Hematopoietic multipotent progenitor cell treated with erythropoietin and hydrocortisone succinate and interleukin-3 and kit ligand, for 4 days (in vitro differentiated cells): ENCODE measurements at places on chromosomes 2 and 18.

- DNase-seq: peak; percentile 8
Observed at GRCh38 chr18:58362027-58362575, 266.8 kb downstream of the ALPK2 start.

- peak; percentile 8 for DNase-seq
Observed at GRCh38 chr2:109382951-109383350, 230.8 kb downstream of the SEPTIN10 start.

DNA sequence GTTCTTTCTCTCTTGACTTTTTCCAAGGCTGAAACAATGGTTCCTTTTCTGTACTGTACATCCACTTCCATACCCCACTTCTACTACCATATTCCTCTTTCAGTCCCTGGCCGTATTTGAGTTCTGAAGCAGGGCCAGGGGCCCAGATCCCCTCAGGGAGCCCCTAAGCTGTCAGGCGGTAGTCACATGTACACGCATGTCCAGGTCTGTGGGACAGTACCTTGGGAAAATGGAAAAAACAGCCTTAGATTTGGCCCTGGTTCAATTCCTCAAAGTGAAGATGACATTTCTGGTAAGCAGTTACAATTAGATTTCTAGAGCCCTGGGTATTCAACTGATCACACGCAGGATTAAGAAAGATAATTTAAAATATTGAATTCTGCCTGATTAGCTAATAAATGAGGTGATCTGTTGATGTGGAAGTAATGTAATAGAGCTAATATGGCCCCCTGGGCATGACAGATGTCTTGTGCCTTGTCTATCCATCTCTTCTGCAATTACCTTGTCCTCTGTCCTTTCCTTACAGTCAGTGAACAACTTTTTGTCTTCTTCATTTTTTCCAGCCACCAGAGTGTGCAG, 44.4 kb downstream of the MRPL33 start:
- no peak for DNase-seq

- DNase-seq: no peak
Observed at GRCh38 chr2:214320211-214320610, 90.6 kb upstream of the VWC2L start.

GRCh38 chr2:187865025-187865424, 310.8 kb upstream of the TFPI start:
- DNase-seq: no peak

DNA sequence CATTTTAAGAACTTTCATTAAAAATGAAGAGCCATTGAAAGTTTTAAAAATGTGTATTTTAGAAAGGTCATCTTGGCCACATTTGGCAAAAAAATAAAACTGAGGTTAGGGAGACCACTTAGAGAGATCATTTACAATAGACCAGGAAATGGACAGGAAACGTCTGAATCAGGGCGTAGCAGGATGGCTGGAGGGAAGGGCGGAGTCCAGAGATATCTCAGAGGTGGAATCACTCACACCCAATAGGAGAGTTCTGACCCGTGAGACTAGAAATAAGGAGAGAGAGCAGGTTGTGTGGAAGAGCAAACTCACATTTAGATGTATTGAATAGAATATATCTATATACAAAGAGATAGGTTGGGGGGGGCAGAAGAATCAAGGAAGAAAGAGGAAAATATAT, 373.4 kb downstream of the METTL4 start:
- DNase-seq: peak; percentile 6

- DNase-seq: no peak
Observed at GRCh38 chr2:29420999-29421782, 306.0 kb downstream of the CLIP4 start.

- DNase-seq: no peak
Observed at GRCh38 chr2:199770716-199771115, 80.3 kb downstream of the FTCDNL1 start.

DNA sequence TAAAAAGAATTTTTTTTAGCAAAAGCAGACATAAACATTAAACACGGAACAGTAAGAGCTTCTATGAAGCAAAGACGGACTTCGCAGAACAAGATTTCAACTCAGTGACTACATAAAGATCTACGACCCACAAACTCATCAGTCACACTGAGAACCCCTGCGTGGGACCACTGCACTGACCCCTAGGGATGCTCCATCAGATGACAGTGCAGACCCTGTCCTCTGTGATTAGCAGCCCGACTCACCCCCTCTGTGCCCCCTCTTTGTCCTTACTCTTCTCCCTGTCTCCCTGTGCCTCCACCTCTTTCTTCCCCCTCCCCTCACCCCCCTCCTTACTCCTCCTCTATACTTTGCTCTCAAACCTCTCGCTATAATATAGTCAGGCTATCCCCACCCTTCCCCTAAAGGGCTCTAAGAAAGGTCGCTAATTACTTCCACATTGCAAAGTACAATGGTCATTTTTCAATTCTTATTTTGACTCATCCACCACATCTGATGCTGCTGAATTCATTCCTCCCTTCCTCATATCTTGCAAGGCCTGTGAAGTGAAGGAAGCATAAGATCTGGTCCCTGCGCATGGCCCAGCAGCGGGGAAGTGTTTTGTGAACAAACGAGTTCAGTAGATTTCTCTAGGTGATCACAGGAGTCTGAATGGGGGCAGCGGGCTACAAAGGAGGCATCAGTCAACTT, 89.3 kb downstream of the CABYR start:
- no peak for DNase-seq

DNA sequence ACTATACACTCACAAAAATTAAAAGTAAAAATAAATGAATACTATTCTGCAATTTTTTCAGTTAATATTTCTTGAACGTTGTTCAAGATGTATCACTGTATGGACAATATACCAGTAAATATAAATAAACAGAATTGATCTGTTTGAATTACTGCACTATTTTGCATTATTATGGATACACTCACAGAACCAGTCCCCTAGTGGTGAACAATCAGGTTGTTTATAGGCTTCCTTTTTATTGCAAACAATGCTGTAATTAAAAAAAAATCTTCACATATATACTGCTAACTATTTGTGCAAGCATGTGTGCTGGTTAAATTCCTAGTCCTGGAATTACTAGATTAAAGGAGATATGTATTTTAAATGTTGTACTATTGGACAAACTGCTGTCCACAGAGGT, 306.0 kb downstream of the FBXO15 start:
- DNase-seq: no peak

DNA sequence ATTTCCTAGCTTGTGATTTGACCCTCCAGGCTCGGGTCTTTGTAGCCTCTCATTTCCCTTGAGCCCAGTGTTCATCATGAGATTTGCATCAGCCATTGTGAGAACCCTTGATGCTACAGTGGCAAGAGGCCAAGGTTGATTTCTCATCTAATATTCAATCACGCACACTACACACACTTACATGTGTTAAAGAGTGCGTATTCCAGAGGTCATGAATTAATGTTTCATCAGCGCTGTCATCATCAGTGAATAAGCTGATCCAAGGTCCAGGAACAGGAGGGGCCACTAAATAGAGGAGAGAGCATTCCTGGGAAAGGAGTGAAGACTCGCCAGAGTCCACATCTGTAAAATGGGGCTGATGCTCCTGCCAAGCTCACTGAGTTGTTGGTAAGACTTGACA, 276.1 kb upstream of the SIX2 start:
- no peak for DNase-seq

DNA sequence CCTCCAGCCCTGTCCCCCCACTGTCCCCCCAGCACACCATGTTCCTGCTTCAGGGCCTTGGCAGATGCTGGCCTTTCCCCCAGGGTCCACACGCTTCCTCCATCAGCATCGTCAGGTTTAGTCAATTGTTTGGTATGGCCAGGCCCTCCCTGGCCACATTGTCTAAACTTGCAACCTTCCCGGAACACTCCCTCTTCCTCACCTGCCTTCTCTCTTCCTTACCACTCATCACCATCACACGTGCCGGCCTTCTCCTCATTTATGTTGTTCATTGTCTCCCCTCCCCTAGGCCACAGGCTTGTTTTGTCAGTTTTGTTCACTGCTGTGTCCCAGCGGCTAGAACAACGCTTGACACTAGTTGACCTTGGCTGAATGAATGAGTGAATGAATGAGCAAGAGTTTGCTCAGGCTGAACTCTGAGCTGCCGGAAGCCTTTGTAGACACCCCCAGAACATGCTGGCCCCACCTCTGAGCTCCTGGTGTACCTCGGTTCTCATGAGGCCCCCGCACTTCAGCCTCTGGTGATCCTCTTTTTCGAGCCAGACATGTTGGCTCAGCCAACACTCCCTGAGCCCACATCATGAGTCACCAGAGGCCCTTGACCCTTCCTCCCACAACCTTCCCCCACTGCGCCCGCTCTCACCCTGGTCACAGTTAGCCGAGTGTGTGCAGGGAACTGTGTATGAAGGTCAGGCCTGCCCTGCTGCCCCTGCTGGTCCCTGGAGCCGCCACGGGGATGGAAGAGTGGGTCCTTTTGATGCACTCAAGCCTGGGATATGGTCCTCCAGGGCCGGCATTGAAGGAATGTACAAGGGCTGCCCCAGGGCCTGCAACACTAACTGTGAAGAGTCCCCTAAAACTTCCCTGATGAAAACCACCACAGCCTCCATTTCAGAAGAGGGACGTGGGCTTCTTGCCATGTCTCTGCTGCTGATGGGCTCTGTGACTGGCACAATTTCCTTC, 57.5 kb downstream of the HS1BP3 start:
- DNase-seq: no peak

DNA sequence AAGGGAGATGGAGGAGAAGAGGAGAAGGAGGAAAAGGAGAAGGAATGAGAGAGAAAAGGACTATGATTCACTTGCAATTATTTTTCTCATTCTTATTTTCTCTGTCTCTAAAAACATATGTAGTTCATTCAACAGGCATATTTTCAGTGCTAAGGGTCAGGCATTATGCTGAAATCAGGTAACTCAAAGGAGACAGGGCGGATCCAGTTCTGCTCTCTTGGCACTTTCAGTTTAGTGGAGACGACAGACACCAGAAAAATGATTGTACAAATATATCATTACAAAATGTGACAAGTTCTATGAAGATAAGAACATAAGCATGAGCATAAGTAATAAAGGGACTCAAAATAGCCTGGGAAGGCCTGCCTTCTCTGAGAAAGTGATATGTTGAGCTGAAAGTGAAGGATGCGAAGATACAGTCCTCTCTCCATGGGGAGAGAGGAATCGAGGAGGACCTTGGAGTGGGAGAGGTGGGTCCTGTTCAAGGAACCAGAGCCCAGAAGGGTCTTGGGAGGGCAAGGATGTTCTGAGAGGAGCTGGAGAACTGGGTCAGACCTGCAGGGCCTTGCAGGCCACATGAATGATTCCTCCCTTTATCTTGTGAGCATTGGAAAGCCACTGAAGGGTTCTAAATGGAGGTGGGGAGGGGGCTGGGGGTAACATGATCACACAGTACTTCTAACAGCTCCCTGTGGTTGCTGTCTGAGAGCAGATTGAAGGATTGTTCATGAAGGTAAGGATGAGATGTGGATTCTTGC, 58.6 kb upstream of the TMEM17 start:
- no peak for DNase-seq

DNA sequence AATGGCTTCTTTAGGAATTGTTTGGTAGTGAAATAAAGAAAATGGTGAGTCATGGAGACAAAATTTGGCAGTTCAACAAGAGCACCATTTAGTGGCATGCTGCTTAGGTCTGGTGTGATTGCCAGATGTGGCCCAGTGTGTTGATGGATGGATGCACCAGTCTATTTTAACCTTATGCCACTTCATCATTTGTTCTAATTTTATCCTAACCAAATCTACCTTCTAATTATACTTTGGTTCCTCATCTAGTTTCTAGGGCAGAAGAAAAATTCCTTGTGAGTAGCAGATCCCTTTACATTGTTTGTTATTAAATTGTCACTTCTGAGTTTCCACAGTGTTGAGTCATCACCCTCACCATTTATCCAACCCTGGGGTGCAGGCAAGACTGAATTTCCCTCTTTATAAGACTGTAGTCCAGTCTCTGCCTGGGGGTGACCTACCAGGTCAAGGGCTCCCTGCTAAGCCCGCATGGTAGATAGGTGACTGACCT, 32.5 kb downstream of the NABP1 start:
- no peak for DNase-seq

DNA sequence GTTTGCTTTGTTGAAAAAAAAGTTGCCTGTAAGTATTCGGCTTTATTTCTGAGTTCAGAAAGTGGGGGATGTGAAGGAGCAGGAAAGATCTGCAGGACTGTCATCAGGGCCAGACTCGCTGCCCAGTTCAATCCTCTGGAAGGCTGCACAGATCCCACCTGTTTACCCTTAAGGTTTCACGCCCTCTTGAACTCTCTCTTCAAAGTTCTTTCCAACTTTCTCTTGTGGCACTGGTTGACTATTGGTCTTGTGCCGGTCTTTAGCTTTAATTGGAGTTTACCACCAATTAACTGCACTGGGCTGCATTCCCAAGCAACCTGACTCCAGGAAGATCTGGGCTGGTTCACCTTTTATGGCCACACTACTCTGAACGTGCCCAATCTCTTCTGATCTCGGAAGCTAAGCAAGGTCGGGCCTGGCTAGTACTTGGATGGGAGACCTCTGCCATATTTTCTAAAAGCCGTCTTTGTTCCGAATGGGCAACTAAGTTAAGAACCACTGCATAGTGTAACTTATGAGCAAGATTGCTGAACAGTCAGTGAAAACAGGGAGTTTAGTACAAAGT, 495.0 kb downstream of the DPP10 start:
- DNase-seq: no peak

DNA sequence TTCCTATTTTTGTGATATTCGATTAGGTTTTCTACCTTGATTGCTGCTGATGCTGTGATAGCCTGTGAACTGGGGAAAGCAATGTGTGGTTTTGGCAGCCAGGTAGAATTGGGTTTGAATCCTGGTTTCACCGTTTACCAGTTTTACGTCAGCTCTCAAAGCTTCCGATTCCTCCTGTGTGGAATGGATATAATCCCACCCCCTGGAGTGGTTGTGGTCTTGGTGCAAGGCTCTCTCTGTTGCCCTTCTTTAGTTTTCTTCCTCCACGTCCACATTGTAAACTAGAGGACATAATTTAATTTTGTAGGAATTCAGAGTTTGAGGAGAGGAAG, 45.0 kb downstream of the PHLPP1 start:
- DNase-seq: no peak

- no peak for DNase-seq
Observed at GRCh38 chr2:119545754-119546446, 1.7 kb downstream of the CFAP221 start.

DNA sequence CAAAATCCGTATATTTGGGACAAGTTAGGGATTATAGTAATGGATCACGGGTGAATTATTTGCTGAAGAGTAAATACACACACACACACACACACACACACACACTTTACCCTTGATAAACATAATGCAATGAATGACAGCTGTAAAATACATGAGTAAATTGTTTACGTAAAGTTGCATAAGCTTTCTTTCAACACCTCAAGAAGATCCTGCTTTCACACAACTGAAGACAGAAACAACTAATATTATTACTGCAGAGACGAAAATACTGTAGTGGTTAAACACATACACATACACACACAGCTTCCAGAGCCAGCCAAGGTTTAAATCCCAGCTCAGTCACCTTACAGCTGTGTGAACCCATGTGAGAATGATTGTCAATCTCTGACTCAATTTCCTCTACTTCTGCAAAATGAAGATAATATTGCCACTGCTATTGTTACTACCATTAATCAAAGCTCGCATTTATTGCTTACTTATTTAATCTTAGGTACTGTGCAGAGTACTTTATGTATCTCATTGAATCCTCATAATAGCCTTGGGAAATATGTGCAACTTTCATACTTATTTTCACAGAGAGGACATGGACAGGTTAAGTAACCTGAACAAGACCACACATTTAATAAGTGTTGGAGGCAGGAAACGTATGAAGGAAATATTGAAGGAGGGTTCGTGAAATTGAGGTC, 50.6 kb upstream of the DOK6 start:
- no peak for DNase-seq
